ENCODE measurements at places on chromosomes 3 and 15.

DNA sequence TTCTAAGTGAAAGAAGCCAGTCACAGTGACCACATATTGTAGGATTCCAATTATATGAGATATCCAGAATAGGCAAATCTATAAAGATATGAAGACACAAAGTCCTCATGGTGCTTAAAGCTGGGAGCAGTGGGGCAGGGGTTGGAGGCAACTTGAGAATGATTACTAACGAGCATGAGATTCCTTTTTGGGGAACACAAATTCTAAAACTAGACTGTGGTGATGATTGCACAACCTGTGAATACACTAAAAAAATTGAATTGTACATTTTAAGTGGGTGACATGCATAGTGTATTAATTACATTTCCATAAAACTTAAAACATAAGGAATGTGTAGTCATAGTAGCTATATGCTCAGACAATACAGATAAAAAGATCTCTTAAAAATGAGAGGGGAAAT is 103.2 kb downstream of the DPH6 start:
- DNase-seq: no peak

DNA sequence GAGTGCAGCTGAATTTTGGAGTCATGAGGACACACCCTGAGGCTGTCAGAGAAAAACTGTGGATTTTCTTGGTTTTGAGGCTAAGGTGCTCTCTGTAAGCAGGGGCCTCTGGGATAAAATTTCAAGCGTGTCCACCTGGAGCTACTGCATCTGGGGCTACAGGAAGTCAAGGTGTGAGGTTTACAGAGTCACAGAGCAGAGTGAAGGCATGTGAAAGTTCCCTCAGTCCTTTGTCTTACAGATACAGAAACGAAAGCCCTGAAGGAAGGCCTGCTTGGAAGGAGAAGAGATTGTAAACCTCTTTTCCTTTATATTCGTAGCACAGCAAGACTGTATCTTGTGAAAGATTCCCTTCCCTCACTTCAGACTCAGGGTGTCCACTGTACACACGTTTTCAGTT is 138.6 kb downstream of the OPA1 start:
- DNase-seq: no peak

DNA sequence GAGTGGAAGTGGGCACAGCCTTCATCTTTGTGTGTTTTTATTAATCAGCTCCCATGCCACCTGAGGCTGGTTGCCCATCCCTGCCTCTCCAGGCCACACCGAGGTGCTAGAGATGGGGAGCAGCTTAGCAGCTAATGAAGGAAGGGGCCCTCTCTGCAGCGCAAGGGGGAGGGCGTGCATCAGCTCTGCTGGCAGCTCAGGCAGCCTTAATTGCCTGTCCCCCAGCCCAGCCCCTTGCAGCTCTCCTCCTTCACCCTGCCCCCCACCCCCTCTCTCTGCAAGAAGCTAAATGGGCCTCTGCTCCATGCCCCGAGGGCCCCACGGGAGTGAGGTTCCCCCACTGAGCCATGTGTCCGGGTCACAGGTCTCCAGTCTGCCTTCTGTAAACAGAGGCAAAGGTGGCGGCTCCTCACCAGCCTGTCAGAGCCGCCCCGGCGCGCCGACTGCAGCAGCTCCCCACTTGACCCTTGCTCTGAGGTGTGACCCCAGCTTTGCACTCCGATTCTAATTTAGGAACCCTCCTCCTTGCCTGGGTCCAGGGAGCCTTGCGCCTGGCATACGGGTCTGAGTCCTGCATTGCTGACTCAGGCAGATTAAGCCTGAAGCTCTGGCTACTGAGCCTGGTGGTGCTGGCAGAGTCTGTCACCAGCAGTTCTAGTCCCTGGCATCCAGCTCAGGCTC is 27.9 kb upstream of the NTRK3 start:
- DNase-seq: no peak

DNA sequence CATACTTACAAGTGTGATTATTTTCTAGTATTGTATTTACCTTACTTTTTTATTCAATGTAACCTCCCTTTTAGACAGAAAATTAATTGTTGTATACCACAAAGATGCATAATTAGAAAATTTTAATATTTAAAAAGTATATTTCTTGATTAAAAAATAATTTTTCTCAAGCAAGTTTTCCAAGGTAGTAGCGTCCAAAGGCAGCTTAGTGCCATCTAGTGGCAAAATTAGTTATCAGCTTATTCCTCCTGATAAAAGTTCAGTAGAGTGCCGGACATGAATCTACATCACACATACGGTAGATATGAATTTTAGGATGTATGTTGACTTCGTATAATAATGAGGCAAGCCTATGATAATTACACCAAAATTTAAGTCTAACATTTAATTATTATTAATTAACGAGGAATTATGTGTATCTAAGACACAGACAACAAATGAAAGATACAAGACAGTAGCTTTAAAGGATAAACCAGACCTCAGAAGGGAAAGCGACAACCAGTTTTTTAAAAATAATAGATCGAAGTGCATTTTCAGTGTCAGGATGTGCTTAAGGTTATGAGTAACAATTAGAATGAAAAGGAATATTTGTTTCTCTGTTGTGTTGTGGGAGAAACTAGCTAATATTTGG is 405.9 kb downstream of the ROBO1 start:
- DNase-seq: peak; percentile 58

DNA sequence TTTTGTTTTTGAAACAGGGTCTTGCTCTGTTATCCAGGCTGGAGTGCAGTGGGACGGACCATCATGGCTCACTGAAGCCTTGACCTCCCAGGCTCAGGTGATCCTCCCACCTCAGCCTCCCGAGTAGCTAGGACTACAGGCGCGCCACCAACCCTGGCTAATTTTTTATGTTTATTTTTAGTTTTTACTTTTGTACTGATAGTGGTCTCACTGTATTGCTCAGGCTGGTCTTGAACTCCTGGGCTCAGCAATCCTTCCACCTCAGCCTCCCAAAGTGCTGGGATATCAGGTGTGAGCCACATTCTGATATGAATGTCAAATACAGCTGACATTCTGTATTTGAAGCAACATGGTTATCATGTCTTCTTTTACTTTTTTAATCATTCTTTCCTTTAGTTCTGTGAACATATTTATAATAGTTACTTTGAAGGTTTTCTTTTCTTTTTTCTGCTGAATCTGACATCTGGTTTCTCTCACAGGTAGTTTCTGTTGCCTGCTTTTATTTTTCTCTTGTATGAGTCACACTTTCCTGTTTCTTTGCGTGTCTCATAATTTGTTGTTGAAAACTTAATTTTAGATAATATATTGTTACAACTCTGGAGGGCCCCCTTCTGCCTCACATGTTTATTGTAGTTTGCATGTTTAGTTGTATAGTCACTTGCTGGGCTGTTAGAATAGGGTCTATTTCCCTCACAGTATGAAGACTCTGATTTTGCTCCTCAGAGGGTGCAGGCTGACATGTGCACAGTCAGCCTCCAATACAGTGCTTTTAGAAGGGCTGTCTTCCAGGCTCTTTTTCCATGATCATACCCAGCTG is 8.4 kb upstream of the CNTN4 start:
- no peak for DNase-seq

DNA sequence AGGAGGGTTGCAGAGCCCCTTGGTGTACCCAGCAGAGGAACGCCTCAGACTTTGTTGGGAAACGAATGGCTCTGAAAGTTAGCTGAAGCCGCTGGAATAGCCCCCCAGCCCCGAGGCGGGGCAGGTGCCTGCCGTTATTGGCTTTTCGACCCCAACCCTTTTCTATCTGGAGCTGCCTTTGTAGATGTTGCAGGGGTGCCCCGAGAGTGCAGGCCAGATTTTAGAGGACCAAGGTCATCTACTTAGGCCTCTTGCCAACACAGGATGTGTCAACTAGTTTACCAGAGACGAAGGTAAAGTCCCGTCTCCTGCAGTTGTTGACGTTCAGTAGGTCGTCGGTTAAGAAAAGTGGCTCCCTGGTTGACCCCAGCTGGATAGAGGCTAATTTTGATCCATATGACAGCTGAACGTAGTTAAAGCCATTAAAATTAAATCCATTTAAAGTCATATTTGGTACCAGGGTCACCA is 579 bp upstream of the UBE3A start:
- DNase-seq: peak; percentile 10

- DNase-seq: peak; percentile 89
Observed at GRCh38 chr3:184371570-184372018, 6.4 kb downstream of the THPO start.

DNA sequence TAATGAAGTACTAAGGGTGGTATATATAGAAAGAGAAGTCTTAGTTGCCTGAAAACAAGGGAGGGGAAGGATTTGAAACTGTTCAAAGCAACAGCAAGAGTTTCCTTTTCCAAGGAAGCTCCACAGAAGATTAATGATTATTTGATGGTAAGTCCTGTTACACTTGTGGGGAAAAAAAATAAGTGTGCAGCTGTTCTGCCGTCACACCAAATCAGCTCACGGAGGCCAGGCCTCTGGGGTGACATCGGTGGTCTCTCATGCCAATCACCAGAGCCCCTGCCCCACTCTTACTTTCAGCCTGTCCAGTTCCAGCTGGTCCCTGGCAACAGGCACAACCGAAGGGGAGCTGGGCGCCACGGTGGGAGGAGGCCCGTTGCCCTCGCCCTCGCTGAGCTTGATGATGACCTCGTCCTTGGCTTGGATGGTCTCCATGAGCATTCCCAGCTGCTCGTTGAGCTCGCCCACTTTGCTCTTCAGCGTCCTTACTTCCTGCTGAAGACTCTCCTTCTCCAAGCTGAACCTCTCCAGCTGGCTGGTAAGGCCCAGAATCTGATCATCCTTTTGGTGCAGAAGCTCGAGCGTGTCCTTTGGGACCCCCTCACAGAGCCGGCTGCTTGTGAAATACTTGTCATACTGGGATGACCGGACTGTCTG is 53.5 kb downstream of the TBC1D2B start:
- peak; percentile 57 for DNase-seq

DNA sequence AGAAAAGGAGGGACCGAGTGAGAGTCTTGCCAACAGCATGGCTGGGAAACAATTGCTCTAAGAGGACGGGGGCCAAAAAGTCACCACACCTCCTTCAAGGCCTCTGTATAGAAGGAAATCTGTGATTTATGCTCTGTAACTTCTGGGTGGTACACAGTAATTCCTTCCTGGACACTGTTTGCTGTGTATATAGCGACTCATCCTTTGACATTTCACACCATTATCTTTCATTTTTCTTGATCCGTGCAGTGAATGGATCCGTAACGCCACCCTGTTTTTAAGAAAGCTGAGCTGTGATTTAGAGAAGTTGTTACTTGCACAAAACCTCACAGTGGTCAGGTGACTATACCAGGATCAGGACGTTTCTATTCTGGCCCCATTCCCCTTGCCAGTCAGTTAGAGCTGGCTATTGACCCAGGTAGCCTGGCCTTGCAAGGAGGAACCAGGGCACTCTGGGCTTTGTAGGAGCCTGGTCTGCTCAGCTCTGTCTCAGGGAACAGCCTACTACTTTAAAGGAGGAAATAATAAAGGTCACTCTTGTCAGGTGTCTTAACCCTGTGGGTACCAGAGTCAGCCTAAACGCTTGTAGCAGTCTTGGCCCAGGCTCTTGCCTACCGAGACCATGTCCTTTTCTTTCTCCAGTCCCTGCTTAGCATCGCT is 86.5 kb upstream of the MYZAP start:
- DNase-seq: no peak

- no peak for DNase-seq
Observed at GRCh38 chr3:39752019-39752637, 57.3 kb upstream of the MYRIP start.

DNA sequence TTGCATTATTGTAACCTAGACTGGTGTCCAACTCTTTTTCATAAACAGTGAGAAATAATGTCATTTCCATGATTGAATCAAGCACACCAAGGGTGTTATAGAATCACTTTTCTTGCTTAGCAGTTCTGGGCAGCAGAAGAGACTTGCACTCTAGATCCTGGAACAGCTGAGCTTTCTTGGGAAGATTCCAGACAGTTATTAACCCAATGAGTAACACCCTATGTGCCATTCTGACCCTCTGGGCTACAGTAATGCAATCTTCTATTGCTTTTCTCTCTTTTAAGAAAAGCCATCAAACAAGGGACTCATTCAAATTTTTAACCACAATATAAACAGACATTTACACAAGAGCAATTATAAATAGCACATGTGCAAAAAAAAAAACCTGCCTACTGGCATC is 39.3 kb upstream of the USP3 start:
- peak; percentile 69 for DNase-seq

- no peak for DNase-seq
Observed at GRCh38 chr3:10245081-10245712, 3.1 kb upstream of the TATDN2 start.

GRCh38 chr15:48559285-48559684 is 86.2 kb downstream of the FBN1 start:
- peak; percentile 87 for DNase-seq

- DNase-seq: no peak
Observed at GRCh38 chr15:95078003-95078402, 846.6 kb downstream of the MCTP2 start.

DNA sequence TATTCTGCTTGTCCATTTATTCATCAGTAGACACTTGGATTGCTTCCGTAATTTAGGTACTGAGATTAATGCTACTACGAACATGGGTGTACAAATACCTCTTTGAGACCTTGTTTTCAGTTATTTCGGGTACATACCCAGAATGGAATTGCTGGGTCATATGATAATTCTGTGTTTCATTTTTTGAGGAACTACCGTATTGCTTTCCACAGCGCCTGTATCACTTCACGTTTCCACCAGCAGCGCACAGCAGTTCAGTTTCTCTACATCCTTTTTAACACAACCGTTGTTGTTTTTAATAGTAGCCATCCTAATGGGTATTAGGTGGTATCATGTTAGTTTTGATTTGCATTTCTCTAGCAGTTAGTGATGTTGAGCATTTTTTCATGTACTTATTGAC is 9.5 kb downstream of the PAK2 start:
- DNase-seq: no peak

- no peak for DNase-seq
Observed at GRCh38 chr15:60774829-60775463, 296.0 kb upstream of the ICE2 start.

DNA sequence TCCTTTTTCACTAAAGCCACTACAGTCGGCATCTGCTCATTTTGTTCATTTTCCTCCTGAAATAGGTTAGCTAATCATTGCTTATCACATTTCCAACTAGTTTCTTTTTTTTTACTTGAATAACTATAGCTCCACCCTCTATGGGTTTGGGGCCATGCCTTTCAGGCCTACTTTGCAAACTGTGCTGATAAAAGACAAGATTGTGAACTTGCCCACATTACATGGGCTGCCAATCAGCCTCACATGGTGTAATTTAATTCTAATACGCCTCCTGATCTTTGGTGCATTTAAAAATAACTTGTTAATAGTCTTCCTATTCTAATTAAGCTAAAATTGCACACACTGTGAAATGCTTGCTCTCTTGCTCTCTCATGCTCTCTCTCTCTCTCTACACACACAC is 90.5 kb downstream of the TGFBR2 start:
- DNase-seq: no peak

All from IMR-90 (cell line).